ENCODE measurements at places on chromosomes 4 and X.

- DNase-seq: no peak
Measured at GRCh38 chrX:78375894-78376293, 48.5 kb upstream of the CYSLTR1 start.

GRCh38 chr4:179307297-179308136 lies 1865.3 kb upstream of the AGA start:
- DNase-seq: no peak

- DNase-seq: no peak
Measured at GRCh38 chrX:15511563-15511962, 11.0 kb downstream of the BMX start.

GRCh38 chr4:83626245-83626836 lies 90.4 kb downstream of the GPAT3 start:
- no peak for DNase-seq

DNA sequence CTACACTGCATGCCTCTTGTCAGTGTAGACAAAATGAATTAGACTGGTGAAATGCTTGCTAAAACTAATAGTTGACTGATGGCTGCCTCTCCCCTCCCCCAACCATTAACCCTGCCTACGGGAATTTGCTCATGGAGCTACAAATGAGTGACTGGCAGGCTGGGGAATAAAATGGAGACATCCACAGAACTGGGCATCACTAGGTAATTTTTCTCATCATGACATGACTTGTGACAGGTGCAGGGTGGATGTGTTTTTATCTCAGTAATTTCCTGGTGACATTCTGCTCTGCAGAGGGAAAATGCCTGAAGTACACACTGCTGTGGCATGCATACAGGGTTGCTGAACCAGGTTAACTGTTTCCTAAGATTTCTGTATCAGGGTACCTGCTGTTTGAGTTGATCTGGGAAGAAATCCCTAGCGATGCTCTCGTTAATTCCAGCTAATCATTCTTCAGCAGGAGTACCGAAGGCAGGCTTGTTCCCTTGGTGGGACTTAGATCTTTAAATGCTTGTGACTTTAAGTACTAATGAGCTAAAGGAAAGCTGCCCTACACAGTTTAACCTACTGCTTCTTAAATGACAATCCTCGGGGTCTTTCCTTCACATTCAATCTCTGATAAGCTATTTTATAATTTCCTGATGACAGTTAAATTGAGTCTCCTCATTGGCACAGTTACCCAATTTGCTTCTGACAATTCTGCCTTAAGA lies 376.3 kb upstream of the LCORL start:
- no peak for DNase-seq

- DNase-seq: no peak
Measured at GRCh38 chr4:13597141-13597540, 30.4 kb downstream of the BOD1L1 start.

- DNase-seq: no peak
Measured at GRCh38 chr4:138977524-138977923, 38.1 kb upstream of the NOCT start.

DNA sequence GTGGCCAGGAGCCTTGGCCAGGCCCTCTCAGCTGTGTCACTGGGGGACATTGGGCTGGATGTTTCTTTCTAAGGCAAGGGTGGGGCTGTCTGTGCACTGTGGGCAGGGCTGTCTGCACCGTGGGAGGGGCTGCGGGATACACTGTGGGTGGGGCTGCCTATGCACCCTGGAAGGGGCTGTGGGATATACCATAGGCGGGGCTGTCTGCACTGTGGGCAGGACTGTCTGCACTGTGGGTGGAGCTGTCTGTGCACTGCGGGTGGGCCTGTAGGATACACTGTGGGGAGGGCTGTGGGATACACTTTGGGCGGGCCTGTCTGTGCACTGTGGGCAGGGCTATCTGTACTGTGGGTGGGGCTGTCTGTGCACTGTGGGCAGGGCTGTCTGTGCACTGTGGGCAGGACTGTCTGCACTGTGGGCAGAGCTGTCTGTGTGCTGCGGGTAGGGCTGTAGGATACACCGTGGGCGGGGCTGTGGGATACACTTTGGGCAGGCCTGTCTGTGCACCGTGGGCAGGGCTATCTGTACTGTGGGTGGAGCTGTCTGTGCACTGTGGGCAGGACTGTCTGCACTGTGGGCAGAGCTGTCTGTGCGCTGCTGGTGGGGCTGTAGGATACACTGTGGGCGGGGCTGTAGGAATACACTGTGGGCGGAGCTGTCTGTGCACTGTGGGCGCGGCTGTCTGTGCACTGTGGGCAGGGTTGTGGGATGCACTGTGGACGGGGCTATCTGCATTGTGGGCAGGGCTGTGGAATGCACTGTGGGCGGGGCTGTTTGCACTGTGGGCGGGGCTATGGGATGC lies 31.1 kb downstream of the ACOX3 start:
- no peak for DNase-seq

DNA sequence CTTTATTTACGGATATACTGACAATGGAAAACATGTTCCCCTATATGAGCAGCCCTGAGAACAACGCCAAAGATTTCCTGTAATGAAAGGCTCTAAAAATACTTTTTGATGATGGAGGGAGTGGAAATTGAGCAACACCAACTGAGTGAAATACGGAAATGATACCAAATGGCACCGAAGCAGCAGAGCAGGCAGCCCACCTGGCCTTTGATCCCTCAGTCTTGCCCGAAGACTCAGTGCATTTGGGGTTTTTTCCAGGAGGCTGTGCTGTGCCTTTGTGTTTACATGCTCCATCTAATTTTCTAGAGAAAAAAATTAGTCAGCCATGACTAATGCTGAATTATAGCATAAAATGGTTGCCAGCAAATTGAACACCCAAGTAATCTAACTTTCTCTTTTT lies 169.9 kb upstream of the RBPJ start:
- DNase-seq: no peak

DNA sequence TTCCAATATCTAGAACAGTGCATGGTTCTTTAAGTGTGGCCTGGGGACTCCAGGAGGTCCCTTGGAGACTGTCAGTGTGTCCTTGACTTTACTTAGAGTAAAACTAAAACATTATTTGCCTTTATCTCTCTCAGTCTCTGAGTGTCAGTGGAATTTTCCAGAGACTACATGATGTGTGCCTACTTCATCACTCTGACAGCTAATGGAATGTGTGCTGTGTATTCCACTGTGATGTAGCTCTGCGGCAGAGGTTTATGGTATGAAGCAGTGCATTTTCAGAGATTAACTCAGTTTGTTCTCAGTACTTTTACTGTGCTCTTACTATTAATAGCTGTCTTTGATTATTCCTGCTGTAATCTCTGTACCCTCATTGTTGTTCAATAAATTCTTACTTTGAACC lies 85.6 kb downstream of the MANBA start:
- no peak for DNase-seq

DNA sequence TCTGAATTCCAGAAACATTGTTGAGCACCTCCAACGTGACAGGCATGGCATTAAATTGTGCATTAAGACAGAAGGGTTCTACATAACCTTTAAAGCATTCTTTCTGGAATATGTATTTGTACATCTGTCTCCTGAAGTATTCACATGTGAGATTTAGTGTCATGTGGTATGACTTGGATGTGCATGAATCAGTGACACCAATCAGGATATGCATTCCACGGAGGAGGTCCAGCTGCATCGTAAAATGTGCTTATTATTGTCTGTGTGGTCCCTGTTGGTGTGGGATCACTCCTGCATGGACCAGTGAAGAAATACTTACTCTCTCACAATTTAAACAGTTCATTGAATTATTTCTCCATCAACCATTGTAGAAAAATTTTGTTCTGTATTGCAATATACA lies 149.0 kb downstream of the MID1 start:
- no peak for DNase-seq

- no peak for DNase-seq
Measured at GRCh38 chrX:95383778-95384177, 1300.9 kb upstream of the DIAPH2 start.

DNA sequence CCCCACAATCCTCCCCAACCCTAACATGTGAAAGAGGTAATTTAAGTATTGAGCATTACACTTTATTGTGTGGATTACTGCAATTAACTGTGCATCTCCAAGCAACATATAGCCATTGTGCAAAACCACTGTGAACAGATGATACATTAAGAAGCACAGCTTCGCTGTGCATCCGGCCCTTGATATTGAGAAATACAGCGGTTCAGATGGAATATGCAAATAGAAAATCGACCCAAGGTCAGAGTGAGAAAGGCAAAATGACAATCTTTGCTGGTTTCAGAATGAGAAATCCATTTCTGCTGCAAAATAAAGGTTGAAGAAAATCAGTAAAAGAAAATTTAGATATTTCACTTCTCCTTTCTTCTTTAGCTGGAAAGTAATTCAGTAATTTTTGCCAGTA lies 805.9 kb upstream of the GRID2 start:
- no peak for DNase-seq

DNA sequence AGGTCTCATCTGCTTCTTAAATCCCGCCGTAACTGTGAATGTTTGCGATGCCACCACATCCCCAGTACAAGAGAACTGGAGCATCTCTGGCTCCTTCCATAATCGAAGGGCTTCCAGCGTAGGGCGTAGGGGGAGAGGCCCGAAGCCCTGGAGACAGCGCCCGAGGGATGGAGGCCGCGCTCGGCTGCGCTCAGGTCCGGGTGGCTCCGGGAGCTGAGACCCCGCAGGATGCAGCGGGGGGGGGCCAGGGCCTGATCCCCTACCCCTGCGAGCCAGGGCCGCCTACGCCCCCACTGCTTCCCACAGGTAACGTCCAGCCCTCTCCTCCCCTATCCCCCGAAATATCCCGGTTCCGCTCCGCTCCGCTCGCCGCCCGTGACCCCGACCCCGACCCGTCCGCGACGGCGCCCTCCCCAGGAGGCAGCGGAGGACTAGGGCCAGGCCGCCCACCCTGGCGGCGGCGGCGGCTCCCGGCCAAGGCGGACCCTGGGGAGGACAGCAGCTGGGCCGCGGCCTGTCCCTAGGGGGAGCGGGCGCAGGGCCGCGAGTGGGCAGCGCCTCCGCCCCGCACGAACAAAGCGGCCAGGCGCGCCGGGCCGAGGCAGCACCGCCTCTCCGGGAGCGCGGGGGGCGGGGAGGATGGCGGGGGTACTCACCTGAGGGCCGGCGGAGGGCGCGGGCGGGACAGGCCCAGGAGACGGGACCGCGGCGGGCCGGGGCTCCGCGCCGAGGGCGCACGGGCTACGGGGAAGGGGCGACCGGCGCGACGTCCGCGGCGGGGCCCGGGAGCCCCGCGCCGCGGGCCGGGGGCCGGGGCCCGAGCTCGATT lies 723 bp downstream of the WDFY3 start:
- no peak for DNase-seq

- DNase-seq: no peak
Measured at GRCh38 chr4:187059021-187059420, 335.4 kb upstream of the FAT1 start.

- DNase-seq: no peak
Measured at GRCh38 chr4:185638093-185638492, 102.8 kb upstream of the PDLIM3 start.

- no peak for DNase-seq
Measured at GRCh38 chrX:68895778-68896177, 67.0 kb downstream of the EFNB1 start.

GRCh38 chr4:136505020-136505419 lies 1027.3 kb downstream of the PCDH18 start:
- DNase-seq: no peak

DNA sequence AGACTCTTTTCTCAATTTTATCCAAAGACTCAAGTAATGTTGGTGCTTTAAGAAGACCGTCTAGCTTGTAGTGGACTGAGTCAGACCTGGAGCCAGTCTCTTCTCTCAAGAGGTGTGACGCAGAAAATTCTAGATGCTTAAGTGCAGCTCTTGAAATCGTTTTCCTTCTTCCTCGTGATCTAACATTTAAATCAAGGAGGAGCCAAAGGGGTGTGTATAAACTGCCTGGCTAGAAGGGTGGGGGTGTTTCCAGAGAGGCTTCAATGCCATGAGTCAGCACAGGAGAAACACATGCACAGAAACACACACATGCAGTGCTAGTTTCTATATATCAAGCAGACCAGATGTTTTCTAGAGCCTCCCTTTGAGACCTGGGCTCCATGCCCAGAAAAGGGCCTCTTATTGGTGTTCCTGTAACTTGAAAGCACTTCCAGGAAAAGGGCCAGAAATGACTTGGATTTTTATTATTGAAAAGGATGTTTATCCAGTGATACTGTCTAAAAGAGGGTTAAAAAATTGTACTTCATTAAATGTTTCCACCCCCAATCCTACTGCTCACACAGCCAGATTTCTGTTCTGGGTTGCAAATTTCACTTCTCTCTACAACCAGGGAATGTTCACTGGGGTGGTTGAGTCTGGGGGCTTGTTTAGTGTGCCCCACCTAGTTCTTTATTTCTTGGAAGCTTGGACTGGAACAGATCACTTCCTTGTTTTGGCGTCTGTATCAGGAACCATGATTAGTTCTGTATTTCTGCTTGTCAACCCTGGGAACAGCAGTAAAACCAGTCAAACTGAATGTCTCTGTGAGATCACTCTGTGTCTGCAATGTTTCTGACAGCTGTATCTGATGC lies at the start of gene CLIC2:
Gene CLIC2, minus strand, starts transcription at position 129 of the 851 bp plus-strand sequence. CDS start 187 bp downstream, outside the sequence.
- DNase-seq: no peak

GRCh38 chrX:109911046-109911445 lies 91.9 kb upstream of the TMEM164 start:
- DNase-seq: no peak

DNA sequence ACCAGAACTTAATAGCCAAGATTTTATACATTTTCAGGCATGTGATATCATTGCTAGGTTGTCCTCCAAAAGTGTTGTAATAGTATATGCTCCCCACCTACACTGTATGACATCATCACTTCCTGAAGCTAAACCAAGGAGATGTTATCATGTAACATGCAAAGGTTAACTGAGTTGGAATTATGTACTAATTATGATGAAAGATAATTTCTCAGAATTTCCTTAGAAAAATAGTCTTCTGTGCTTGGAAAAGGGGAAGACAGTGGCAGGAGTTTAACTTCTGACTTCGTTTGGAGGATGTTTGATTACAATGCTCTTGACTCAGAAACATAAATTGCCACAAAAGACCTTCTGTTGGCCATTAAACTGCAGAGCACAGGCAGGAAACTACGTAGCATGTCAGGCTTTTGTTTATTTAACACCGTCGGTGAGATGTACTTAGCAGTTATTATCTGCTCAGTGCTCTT lies 83.6 kb upstream of the GUCY1A1 start:
- DNase-seq: no peak

DNA sequence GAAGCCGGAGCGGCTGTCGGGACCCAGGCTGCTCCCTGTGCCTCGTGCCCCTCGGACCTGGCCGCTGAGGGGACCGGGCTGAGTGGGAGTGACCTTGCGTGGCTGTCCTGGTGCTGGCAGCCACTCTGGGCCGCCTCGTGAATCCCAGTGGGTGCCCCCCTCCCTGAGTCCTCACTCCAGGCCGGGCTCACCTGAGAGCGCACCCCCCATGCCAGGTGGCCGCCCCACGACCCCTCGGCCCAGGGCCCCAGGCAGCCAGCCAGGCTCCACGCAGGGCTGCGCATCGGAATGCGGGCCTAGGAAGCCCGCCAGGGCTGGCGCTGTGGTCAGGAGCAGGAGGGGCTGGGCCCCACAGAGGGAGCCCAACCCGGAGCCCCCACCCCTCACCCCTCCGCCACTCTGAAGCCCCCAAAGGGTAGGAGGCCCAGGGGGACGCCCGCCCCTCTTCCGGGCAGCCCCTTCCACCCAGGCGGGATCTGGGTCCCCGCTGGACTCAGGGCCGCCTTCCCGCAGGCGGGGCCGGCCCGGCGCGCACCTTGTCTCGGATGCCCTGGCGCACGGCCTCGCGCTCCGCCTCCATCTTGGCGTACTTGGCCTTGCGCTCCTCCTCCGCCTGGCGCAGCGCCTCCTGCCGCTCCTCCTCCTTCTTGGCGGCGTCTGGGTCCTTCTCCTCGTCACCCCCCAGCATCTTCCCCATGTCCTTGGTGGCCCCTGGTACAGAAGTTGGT lies 33.9 kb downstream of the CPLX1 start:
- DNase-seq: peak; percentile 33

- DNase-seq: no peak
Measured at GRCh38 chrX:71091263-71091662, 4.4 kb upstream of the FOXO4 start.

GRCh38 chr4:88702782-88703181 lies 5.2 kb upstream of the NAP1L5 start:
- DNase-seq: no peak

Measured in stimulated activated CD4-positive, alpha-beta T cell treated with anti-CD3 and anti-CD28 coated beads, Interleukin-1b, Interleukin-23, amount 100 ng/mL, for 4 hours (primary cell).